ENCODE measurements at places on chromosomes 2 and 18. TPM values are rescaled to one million over a fixed set of nuclear protein-coding genes. Genes with fewer than 3 reads are reported as not detected.

DNA sequence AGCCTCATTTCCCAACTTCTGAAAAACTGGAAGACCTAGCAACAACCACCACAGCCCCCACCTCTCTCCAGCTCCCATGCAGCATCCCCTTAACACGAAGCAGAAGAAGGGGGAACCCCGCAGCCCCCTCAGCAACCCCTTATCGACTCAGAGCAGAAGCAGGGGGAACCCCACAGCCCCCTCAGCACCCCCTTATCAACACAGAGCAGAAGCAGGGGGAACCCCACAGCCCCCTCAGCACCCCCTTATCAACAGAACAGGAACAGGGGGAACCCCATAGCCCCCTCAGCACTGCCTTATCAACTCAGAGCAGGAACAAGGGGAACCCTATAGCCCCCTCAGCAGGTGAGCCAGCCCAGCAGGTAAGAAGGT lies 6.7 kb downstream of the SLC66A2 start:
- peaks cover 11% of the 10 kb centered on the region for H3K36me3 ChIP-seq
- H3K27ac ChIP-seq: no peak overlapping the region
- H3K27me3 ChIP-seq: no peaks in the 10 kb centered on the region
- H3K4me3 ChIP-seq: no peak overlapping the region

DNA sequence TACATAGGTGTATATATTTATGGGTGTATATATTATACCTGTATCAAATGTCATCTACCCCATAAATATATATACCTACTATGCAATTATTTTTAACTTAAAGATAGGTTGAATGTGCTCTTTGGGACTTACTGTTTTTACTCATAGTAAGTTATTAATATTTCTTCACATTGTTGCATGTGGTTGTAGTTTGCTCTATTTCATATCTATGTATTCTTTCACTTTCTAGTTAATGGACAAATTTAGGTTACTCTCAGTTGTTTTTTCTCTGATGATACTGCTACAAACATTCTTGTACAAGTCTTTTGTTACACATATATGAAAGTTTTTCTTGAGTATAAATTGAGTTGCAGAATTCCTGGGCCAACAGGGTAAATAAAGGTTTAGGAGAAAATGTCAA lies 601.8 kb upstream of the ID2 start:
- no peaks in the 10 kb centered on the region for H3K4me1 ChIP-seq
- H3K27ac ChIP-seq: no peak overlapping the region
- H3K36me3 ChIP-seq: no peaks in the 10 kb centered on the region
- no peak for DNase-seq
- H3K4me3 ChIP-seq: no peak overlapping the region

DNA sequence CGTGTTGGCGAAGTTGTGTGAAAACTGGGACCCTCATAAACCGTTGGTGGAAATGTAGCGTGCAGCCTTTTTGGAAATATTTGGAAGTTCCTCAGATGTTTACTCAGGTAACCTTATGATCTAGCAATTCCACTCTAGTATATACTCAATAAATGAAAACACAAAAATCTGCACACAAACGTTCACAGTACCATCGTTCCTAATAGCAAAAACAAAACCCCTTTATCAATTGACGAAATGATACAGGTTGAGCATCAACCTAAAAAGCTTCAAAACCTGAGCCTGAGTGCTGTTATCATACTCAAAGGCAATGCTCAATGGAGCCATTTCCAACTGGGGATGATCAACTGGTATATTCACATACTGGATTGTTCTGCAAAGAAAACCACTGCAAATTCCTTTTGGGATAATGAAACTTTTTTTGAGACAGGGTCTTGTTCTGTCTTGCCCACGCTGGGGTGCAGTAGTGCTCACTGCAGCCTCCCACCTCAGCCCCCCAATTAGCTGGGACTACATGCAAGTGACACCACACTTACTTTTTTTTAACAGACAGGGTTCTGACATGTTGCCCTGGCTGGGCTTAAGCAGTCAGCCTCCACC lies 777 bp upstream of the C18orf32 start:
- H3K4me1 ChIP-seq: peaks cover 69% of the 10 kb centered on the region
- no peak for DNase-seq
- peaks cover 35% of the 10 kb centered on the region for H3K36me3 ChIP-seq
- peak overlapping the region; percentile 81 for H3K27ac ChIP-seq
- no peaks in the 10 kb centered on the region for H3K27me3 ChIP-seq

The HOXD9 gene
- not detected for polyA plus RNA-seq

The GPR35 gene
- polyA plus RNA-seq: 0.71 TPM

The NUP35 gene
- 8.7 TPM for polyA plus RNA-seq

The LRRC30 gene
- not detected for polyA plus RNA-seq

The DNAH7 gene
- polyA plus RNA-seq: not detected
